ENCODE measurements at places on chromosomes 11 and 22.

- no peak for DNase-seq
Observed at GRCh38 chr11:46390331-46391171, 1.0 kb downstream of the CHRM4 start.

- no peak for DNase-seq
Observed at GRCh38 chr22:31126869-31127175, 4.1 kb downstream of the INPP5J start.

- DNase-seq: no peak
Observed at GRCh38 chr11:78812513-78813293, 238.0 kb upstream of the NARS2 start.

DNA sequence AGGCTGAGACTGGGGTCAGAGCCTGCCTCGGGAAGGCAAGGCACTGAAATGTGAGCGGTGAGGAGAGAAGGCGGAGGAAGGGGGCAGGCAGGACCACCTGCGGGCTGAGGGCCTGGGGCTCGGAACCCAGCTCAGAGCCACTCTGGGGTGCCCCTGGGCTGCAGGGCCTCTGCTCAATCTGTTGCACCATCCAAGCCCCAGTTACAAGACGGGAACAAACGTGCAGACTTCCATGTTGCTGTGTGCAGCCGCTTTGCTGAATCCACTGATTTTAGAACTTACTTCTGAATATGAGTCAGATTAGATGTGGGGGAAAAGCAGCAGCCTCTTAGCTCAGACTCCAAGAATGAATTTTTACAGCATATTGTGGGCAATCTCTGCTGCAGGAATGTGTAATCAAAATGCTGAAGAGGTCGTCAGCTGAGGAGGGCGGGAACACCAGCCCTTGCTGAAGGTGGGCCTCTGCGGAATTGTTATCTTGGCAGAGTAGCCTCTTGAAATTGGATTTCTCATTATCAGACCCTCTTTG, 21.6 kb downstream of the PARVG start:
- peak; percentile 29 for DNase-seq

- DNase-seq: no peak
Observed at GRCh38 chr22:23856721-23857605, 712 bp upstream of the SLC2A11 start.

DNA sequence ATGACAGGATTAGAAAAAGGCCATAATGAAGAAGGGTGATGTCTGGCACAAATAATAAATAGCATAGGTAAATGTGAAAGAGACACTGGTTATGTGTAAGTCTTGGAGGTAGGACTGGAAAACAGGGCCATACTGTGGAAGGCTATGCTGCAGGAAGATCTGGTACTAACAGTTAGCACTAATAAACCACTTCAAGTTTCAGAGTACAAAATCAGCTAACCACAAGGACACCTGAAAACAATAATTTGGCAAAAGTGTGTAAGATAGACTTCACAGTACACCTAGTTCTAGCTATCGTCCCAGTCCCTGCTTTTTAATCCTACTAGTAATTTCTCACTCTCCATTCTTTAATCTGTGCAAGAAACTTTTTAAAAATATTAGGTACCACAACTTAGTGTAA, 44.3 kb downstream of the CWF19L2 start:
- no peak for DNase-seq

DNA sequence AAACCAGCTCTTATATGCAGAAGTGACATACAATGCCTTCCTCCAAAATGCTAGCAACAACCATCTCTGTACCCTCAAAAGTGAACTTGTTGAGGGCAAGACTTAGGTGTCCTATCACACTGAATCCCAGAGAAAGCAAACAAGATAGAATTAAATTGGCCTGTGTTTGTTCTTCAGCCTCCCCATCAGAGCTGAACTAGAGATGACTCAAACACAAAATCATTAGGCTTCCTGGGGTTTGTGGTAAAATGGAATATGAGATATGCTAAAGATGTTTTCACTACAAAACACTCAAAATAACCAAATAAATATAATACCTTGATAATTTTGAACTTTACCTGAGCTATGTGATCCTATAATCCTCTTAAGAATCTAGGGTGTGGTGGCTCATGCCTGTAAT, 31.6 kb downstream of the ZNF214 start:
- no peak for DNase-seq

DNA sequence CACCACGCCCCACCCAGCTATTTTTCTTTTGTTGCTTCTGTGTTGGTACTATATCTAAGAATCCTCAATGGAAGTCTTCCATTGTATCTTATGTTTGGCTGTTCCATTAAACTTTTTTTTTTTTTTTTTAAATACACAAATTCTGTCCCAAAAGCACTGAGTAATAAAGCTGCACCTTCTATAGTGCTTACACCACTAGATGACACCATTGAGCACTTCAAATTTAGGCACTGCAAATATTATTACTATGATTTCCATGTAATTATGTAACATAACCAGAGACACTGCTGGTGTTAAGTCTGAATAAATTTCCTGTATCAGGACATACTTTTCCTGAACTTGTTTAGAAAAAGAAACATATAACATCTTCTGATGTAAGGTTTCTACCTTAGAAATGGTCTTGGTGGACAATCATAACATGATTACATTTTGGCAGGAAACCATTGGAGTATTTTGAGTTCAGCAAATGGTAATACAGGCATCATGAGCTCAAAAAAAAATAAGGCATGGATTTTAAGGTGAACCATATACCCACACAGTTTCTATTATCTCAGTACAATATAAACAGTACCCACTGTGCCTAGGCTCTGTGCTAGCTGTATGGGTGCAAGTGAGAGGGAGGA, 110.5 kb downstream of the ATG16L2 start:
- DNase-seq: peak; percentile 4

- DNase-seq: no peak
Observed at GRCh38 chr11:126839496-126839895, 161.1 kb downstream of the KIRREL3 start.

GRCh38 chr11:101923554-101923953, 7.2 kb upstream of the ANGPTL5 start:
- DNase-seq: no peak

DNA sequence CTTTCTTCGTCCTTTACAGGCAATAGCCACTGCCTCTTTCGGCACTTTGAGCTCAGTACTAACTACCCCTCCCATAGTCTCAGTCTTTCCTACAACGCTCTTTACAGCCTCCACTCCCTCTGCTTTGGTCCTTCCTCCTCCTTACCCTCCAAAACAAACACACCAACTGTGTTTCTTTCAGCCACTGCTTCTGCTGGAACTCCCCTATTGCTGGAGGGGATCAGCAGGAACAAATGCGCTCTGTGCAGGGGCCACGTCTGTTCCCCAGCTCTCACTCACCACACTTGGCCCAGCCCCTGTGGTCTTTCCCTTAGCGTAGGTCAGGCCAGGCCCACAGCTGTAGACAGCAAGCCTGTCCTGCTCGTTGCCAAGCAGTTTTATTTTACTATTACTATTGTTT, 42.3 kb downstream of the PC start:
- DNase-seq: no peak

DNA sequence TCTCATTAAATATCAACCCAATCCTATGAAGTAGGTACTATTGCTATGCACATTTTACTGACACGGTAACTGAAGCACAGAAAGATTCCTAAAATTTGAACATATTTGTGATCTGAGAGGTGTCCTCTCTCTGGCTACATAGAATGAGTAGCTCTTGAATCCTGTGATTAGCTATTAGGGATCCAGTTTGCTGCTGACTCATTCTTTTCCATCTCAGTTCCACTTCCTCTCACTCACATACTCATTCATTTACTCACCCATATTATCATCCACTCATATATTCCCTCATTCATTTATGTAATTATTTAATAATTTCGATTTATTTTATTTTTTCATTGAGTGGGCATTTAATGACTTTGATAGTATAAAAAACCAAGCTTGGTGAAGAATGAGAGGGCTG, 42.7 kb downstream of the OR5B17 start:
- peak; percentile 64 for DNase-seq

DNA sequence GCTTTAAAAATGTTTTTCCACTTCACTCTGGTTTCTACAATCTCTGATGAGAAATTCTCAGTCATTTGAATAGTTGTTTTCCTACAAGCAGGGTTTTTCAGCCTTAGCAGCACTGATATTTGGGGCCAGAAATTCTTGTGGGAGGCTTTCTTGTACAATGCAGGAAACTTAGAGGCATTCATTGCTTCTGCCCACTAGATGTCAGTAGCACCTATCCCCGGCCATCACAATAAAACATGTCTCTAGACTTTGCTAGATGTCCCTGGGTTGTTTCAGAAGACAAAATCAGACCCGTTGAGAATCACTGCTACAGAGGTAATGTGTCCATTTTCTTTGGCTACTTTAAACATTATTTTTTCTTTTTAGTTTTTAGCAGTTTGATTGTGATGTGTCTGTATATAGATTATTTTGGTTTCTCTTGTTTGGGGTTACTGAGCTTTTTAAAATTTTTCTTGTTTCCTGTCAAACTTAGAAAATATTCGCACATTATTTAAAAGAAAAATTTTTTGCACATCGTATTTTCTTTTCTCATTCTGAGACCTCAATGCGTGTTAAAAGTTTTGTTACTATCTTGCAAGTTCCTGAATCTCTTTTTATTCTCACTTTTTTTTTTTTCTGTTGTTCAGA, 60.8 kb upstream of the CCDC179 start:
- peak; percentile 8 for DNase-seq

GRCh38 chr11:115409691-115410220, 94.5 kb downstream of the CADM1 start:
- no peak for DNase-seq

GRCh38 chr11:70262951-70263350, 7.5 kb upstream of the PPFIA1 start:
- no peak for DNase-seq

- DNase-seq: no peak
Observed at GRCh38 chr11:20155683-20156279, 4.5 kb downstream of the DBX1 start.

DNA sequence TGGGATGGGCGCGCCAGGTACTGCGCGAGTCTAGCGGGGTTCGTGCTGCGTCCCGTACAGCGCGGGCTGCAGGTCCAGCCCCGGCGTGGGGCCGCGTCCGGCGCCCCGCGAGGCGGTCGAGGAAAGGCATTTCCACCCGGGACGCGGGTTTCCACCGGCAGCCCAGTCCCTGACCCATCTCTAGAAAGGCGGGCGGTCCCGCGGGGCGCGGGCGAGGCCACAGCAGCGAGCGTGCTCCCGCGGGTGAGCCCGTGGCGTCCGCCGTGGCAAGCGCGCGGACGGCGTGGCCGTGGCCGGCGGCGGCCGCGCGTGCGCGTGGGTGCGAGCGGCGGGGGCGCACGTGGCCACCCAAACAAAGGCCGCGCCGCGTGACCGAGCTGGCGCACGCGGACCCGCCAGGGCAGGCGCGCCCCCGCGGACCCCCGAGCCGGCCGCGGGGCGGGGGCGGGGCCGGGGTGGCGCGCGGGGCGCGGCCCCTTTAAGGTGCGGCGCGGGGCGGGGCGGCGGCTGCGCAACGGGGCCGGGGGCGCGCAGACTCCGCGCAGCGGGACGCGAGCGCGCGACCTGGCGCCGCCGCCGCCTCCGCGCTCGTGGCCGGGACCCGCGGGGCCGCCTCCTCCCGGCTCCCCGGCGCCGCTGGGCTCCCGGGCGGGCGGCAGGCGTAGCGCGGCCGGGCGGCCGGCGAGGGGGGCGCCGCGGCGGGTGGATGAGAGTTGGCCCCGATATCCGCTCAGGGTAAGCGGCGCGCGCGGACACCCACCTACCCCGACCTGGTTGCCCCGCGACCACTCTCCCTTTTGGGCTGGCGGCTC, 39.3 kb upstream of the CELSR1 start:
- no peak for DNase-seq

GRCh38 chr11:69041516-69041915, 7.2 kb upstream of the TPCN2 start:
- no peak for DNase-seq

DNA sequence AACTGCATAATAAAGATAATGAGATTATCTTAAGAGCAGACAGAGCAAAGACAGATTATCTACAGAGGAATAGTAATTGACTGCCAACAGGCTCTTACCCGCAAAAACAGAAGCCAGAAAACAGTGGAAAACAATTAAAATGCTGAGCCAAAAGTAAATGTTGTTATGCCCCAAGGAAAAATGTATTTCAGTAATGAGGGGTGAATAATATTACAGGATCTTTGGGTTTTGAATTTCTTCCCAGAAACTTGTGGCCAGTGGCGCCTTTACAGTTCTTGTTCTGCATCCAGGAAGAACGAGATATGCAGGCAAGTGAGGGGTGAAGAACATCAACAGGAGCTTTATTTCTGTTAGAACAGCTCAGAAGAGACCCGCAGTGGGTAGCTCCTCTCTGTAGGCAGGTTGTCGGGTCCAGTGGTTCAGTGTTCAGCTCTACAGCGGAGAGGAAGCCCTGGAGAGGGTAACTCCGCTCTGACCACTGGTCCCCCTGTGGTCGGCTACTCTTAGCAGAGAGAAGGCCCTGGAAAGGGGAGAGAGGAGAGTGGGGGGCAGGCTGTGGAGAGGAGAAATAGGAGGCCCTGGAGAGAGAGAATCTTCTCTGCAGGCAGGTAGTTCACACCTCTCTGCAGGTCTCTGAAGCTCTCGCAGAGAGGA, 51.8 kb upstream of the SC5D start:
- no peak for DNase-seq

- DNase-seq: peak; percentile 13
Observed at GRCh38 chr11:113587308-113587739, 112.1 kb upstream of the DRD2 start.

DNA sequence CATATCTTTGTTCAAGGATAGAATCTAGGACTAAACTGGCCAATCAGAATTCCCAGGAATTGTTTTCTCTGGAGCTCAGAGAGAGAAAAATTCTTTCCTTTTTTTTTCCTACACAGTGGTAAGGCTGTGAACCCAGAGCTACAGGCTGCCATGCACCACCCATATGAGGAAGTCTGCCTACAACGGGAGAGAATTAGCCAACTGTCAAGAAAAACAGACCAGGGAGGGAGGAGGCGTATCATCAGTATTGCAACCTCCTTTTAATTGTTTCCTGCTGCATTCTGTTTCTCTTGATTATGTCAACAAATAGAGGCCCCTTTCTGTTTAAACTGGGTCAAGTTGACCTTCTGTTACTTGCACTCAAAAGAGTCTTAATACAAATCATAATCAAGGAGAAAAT, 176.5 kb upstream of the UBASH3B start:
- no peak for DNase-seq

DNA sequence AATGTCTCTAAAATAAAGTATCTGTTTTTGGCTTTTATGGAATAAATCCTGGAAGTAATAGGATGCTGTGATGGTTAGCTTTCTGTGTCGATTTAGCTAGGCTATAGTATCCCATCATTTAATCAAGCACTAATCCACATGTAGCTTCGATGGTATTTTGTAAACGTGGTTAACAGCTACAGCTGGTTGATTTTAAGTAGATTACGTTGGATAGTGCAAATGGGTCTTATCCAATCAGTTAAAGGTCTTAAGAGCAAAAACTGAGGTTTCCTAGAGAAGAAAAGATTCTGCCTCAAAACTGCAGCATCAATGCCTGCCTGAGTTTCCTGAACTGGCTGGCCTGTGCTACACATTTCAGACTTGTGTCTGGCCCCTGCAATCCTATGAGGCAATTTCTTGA, 314.2 kb upstream of the SORL1-AS1 start:
- DNase-seq: no peak
